ENCODE measurements at places on chromosomes 1 and 21.

DNA sequence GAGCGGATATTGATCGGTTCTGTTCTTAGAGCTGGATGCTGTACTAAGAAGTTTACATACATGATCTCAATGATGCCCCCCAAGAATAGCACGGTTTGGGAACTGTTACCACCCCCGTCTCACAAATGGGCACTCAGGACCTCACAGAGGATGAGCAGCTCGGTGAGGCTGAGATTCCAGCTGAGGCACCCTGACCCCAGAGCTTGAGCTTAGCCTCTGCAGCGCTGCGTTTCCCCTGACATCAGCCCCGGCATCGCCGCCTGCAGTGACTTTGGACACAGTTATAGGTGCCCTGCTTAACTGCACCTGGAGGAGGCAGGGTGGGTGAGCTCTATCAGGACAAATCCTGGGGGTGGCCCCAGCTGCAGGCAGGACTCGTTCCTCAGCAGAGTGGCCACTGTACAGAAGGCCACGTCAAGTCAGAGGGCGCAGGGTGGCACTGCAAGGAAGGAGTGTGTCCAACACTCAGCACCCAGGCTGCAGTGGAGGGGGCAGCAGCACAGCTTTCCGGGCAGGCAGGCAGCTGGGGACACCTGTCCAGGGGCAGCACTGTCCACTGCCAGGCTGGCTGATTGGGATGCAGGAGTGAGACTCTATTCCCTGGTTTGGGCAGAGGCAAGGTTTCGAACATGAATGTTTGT, 65.8 kb upstream of the ABCG1 start:
- DNase-seq = no peak

- no peak for DNase-seq
These were observed 132.9 kb upstream of the POU3F1 start for GRCh38 chr1:38179483-38179882.

DNA sequence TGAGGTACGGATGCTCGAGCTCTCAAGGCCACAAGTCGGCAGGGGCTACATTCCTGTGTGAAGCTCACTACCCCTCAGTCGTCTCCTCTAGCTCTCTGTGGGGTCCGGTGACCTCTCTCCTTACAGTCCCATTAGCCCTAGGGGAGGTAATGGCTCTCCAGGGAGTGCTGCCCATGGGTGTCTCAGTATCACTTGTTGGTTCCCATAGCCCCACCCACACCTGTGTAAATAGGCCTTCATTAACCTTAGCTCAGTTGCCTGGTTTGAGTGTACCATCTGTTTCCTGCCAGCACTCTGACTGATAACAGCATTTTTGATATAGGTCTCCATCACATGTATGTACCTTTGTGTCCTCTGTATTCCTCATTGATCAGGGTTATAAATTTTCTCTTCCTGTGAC, 133.2 kb upstream of the KCNJ15 start:
- no peak for DNase-seq

DNA sequence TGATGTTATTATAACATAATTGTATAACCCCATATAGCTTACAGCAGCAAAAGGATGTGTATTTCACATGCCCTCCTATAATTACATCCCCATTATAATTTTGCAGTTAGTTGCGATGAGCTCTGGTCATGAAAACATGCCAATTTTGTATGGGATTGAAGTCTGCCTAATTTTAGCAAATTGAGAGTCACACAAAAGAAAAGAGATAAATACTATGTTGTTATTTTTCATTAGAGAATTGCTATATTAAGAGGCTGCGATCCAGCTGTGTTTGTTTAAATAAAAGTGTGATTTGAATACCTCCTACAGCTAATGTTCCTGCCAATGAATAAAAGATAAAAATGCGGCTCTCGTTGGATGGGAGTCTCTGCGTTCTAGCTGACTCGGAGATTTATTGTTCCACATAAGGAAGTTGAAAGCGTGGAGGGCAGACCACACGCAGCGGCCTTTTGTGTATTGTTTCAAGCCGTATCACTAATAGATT, 461.0 kb upstream of the NFIA start:
- no peak for DNase-seq

GRCh38 chr1:33384040-33384812, 46.7 kb downstream of the PHC2 start:
- no peak for DNase-seq

DNA sequence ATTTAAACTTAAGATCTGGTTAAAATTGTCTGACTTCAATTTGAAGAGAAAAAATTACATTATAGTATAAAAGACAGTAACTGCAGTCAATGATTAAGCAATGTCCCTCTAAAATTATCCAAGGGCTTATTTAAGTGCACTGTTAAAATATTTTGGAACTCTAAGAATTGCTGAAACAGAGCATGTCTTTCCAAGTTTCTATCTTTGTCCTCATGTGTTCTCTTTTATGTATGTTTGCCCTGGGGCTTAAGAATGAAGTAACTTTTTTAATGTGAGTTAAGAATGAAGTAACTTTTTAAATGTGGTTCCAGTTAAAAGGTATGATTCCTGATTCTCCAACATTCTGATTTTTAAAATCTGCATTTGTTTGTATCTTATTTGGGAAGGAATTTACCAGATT, 69.0 kb upstream of the MARK1 start:
- no peak for DNase-seq

Data from activated T-helper 1 cell treated with anti-CD3 and anti-CD28 coated beads, Interleukin-2, amount 50 U/mL, for 16 hours (primary cell).